ENCODE measurements at places on chromosomes 7 and 10. TPM values are rescaled to one million over a fixed set of nuclear protein-coding genes. Genes with fewer than 3 reads are reported as not detected.

Gene PON1
- not detected for total RNA-seq

DNA sequence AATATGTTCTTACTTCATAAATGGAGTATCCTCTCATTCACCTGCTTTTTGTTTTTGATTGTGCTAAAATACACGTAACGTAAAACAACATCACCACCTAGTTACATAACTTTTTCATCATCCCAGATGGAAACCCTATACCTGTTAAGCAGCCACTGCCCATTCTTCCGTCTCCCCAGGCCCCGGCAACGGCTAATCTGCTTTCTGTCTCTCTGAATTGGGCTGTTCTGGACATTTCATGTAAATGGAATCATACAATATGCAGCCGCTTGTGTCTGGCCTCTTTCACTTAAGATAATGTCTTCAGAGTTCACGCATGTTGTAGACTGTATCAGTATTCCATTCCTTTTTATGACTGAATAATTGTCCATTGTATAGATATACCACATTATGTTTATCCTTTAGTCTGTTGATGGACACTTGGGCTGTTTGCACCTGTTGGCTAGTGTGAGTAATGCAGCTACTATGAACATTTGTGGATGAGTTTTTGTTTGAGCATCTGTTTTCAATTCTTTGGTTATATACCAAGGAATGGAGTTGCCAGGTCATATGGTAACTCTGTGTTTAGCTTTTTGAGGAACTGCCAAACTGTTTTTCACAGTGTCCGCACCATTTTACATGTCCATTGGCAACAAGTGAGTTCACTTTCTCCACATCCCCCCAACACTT lies 14.1 kb upstream of the SUN1 start:
- no peak overlapping the region for H3K27ac ChIP-seq
- peak; percentile 63 for DNase-seq
- H3K36me3 ChIP-seq, result peaks cover 7% of the 10 kb centered on the region
- H3K27me3 ChIP-seq, result no peaks in the 10 kb centered on the region
- peak overlapping the region; percentile 100 for H3K4me3 ChIP-seq
- peaks cover 26% of the 10 kb centered on the region for H3K4me1 ChIP-seq

- no peaks in the 10 kb centered on the region for H3K27me3 ChIP-seq
- H3K4me1 ChIP-seq, result peaks cover 12% of the 10 kb centered on the region
- no peak for DNase-seq
- no peak overlapping the region for H3K27ac ChIP-seq
Measured at GRCh38 chr10:26759008-26759407, 61.5 kb downstream of the PDSS1 start.

GRCh38 chr10:29946953-29947700 lies 112.3 kb downstream of the JCAD start:
- H3K4me1 ChIP-seq, result peaks cover 37% of the 10 kb centered on the region
- H3K4me3 ChIP-seq, result no peak overlapping the region
- no peaks in the 10 kb centered on the region for H3K36me3 ChIP-seq
- peak overlapping the region; percentile 48 for H3K27ac ChIP-seq

- no peaks in the 10 kb centered on the region for H3K36me3 ChIP-seq
- no peak for DNase-seq
- H3K4me3 ChIP-seq, result no peak overlapping the region
- peaks cover 11% of the 10 kb centered on the region for H3K4me1 ChIP-seq
- no peaks in the 10 kb centered on the region for H3K27me3 ChIP-seq
- no peak overlapping the region for H3K27ac ChIP-seq
Measured at GRCh38 chr10:96505150-96506136, 8.3 kb downstream of the TLL2 start.

GRCh38 chr7:82528577-82529310 lies 85.2 kb upstream of the CACNA2D1 start:
- no peak overlapping the region for H3K27ac ChIP-seq
- H3K4me3 ChIP-seq, result no peak overlapping the region
- no peak for DNase-seq
- no peaks in the 10 kb centered on the region for H3K36me3 ChIP-seq
- H3K4me1 ChIP-seq, result no peaks in the 10 kb centered on the region

Gene TMEM213
- total RNA-seq, result not detected

- no peaks in the 10 kb centered on the region for H3K4me1 ChIP-seq
- no peaks in the 10 kb centered on the region for H3K27me3 ChIP-seq
- no peaks in the 10 kb centered on the region for H3K36me3 ChIP-seq
- no peak overlapping the region for H3K4me3 ChIP-seq
Measured at GRCh38 chr7:94962661-94963060, 55.3 kb downstream of the PPP1R9A start.

Gene HGF
- 0.15 TPM for total RNA-seq

GRCh38 chr10:97468162-97468561 lies 22.2 kb downstream of the ZDHHC16 start:
- peaks cover 11% of the 10 kb centered on the region for H3K4me1 ChIP-seq
- H3K36me3 ChIP-seq, result peaks cover 47% of the 10 kb centered on the region
- H3K27me3 ChIP-seq, result no peaks in the 10 kb centered on the region

GRCh38 chr10:68870545-68871104 lies 30.5 kb upstream of the DDX50 start:
- DNase-seq, result no peak
- no peak overlapping the region for H3K27ac ChIP-seq
- no peak overlapping the region for H3K4me3 ChIP-seq
- no peaks in the 10 kb centered on the region for H3K36me3 ChIP-seq
- peaks cover 15% of the 10 kb centered on the region for H3K4me1 ChIP-seq

DNA sequence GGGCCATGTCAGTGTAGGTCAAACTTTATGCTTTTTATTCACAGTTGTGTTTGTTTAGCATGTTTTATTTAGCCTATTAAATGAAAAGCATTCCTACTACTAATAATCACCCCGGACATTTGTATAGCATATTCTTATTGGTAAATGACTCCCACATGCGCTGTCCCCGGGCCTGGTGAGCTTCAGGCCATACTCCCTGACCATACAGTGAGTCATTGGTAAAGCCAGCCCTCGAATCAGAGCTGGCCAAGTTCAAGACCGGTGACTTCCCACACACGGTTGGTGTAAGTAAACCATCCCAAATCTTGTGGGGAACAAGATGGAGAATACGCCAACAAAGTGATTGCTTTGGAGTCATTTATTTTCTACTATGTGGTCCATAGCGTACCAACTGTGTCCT lies 238.7 kb upstream of the TCF7L2 start:
- H3K4me3 ChIP-seq, result no peak overlapping the region
- H3K27ac ChIP-seq, result peak overlapping the region; percentile 75
- no peaks in the 10 kb centered on the region for H3K36me3 ChIP-seq
- DNase-seq, result peak; percentile 88
- H3K4me1 ChIP-seq, result peaks cover 49% of the 10 kb centered on the region

Gene UPF2
- total RNA-seq, result 12.0 TPM

DNA sequence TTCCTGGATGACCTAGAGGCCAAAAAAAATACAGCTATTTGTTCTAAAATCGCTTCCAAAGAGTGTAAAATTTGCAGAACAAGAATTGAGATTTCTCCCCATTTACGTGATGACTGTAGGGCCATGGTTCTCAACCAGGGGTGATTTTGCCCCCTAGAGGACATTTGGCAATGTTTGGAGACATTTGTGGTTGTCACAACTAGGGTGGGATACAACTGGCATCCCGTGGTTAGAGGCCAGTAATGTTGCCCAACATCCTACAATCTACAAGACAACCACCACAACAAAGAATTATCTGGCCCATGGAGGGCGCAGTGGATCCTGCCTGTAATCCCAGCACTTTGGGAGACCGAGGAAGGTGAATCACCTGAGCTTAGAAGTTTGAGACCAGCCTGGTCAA lies 22.8 kb upstream of the MALSU1 start:
- no peaks in the 10 kb centered on the region for H3K27me3 ChIP-seq
- peak; percentile 23 for DNase-seq
- H3K4me1 ChIP-seq, result peaks cover 9% of the 10 kb centered on the region
- no peaks in the 10 kb centered on the region for H3K36me3 ChIP-seq
- no peak overlapping the region for H3K27ac ChIP-seq

- no peaks in the 10 kb centered on the region for H3K36me3 ChIP-seq
- no peaks in the 10 kb centered on the region for H3K4me1 ChIP-seq
- peak; percentile 78 for DNase-seq
- H3K27ac ChIP-seq, result no peak overlapping the region
Measured at GRCh38 chr7:148014541-148014940, 576.0 kb upstream of the C7orf33 start.

Gene FMC1
- total RNA-seq, result 12.2 TPM

DNA sequence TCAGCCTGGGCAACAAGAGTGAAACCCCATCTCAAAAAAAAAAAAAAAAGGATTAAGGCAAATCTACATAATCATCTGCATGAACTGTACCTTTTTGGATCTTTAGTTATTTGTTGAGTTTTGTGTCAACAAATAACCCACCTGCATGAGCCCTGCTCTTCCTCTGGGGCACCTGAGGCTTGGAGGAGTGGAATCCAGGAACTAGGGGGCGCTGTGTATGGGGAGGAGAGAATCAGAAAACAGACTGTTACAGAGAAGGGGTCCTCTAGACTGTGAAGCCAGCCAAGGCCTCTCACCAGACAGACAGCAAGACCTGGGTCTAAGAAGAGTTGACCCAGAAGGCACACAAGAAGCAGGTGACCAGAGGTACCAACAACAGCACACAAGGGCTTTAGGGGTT lies 682.8 kb upstream of the NRP1 start:
- no peaks in the 10 kb centered on the region for H3K27me3 ChIP-seq
- DNase-seq, result no peak
- H3K36me3 ChIP-seq, result no peaks in the 10 kb centered on the region
- H3K27ac ChIP-seq, result no peak overlapping the region
- peaks cover 4% of the 10 kb centered on the region for H3K4me1 ChIP-seq
- no peak overlapping the region for H3K4me3 ChIP-seq

DNA sequence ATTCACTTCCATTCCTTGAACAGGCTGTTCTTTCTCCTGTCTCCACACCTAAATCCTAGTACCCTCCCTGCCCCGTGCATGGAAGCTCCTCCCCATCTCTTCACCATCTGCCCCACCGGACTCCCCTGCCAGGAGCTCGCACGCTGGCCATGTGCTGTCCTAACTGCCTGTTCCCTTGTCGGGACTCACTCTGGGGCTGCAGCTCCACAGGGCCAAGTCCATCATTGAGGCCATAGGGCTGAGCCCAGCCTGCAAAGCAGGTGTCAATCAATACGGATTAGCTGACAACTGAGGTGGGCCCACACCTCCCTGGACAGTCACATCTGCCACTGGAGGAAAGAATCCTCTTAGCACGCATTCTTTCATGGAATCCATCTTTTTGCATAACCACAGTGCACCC lies 41.4 kb upstream of the DMBT1 start:
- no peaks in the 10 kb centered on the region for H3K4me1 ChIP-seq
- no peaks in the 10 kb centered on the region for H3K36me3 ChIP-seq
- no peak for DNase-seq
- H3K27me3 ChIP-seq, result no peaks in the 10 kb centered on the region
- no peak overlapping the region for H3K27ac ChIP-seq

DNA sequence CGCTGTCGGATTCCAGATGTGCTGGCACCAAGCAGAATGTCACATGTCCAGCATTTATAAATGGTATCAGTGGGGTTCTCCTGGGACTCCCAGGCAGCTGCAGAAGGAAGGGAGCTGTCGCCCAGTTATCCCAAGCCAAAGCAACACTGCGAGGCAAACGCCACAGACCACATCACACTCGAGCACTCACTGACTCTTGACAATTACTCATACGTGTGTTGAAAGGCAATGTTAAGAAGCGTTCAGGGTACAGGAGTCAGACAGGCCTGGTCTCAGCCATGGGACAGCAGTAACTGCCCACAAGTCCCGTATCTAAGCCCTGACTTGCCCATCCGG lies 113.4 kb downstream of the DIP2C start:
- H3K4me3 ChIP-seq, result no peak overlapping the region
- peaks cover 3% of the 10 kb centered on the region for H3K4me1 ChIP-seq
- no peak for DNase-seq
- no peaks in the 10 kb centered on the region for H3K36me3 ChIP-seq
- no peaks in the 10 kb centered on the region for H3K27me3 ChIP-seq
- no peak overlapping the region for H3K27ac ChIP-seq

Gene BMS1
- 36.6 TPM for total RNA-seq

GRCh38 chr7:30804078-30804661 lies 33.0 kb downstream of the MINDY4 start:
- no peaks in the 10 kb centered on the region for H3K27me3 ChIP-seq
- no peak overlapping the region for H3K27ac ChIP-seq
- peak; percentile 83 for DNase-seq
- H3K4me1 ChIP-seq, result peaks cover 38% of the 10 kb centered on the region

DNA sequence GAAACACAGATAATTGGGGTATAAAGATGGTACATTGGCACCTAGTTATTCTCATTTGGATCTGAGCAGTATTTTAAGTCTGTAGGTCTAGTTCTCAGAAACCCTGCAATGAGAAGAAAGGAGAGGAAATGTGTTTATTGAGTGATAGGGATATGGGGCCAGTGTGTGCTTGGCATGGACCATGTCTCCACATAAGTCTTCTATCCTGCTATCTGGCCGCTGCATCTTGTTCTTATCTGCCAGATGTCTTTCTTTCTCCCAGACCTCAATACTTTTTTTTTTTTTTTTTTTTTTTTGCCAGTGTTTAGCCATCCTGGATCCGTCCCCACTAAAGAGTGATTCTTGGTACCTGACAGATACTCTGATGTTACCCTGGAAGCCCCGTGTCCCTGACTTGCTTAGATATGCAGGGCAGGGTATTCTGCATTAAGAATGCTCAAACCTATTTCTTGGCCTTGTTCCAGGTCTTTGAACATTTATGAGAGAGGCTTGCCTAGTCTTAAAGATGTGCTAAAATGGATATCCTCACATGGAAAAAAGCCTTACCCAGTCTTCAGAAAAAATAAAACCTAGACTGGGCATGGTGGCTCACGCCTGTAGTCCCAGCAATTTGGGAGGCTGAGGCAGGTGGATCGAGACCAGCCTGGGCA lies 10.0 kb downstream of the MTURN start:
- no peak overlapping the region for H3K27ac ChIP-seq
- peaks cover 33% of the 10 kb centered on the region for H3K4me1 ChIP-seq
- no peaks in the 10 kb centered on the region for H3K36me3 ChIP-seq
- H3K4me3 ChIP-seq, result no peak overlapping the region
- no peak for DNase-seq
- H3K27me3 ChIP-seq, result no peaks in the 10 kb centered on the region

Gene ACBD5
- total RNA-seq, result 10.7 TPM

- peak within 1 kb of the TSS; percentile 66 for H3K27ac ChIP-seq
- H3K4me1 ChIP-seq, result peaks cover 26% of the 10 kb centered on the region
- no peaks in the 10 kb centered on the region for H3K27me3 ChIP-seq
- DNase-seq, result peak; percentile 96
Measured at GRCh38 chr7:44573464-44574286, at the start of gene DDX56. Gene DDX56, minus strand, starts transcription at chr7:44573908. Its CDS starts 13 bp downstream, at chr7:44573895.

- no peak overlapping the region for H3K4me3 ChIP-seq
- no peaks in the 10 kb centered on the region for H3K36me3 ChIP-seq
- H3K27ac ChIP-seq, result no peak overlapping the region
- peaks cover 100% of the 10 kb centered on the region for H3K27me3 ChIP-seq
- H3K4me1 ChIP-seq, result no peaks in the 10 kb centered on the region
- no peak for DNase-seq
Measured at GRCh38 chr7:155509359-155509724, 37.0 kb downstream of the CNPY1 start.

Gene EXOC6
- 5.7 TPM for total RNA-seq

- H3K27me3 ChIP-seq, result no peaks in the 10 kb centered on the region
- no peak overlapping the region for H3K4me3 ChIP-seq
- no peaks in the 10 kb centered on the region for H3K4me1 ChIP-seq
- DNase-seq, result no peak
- H3K36me3 ChIP-seq, result no peaks in the 10 kb centered on the region
- no peak overlapping the region for H3K27ac ChIP-seq
Measured at GRCh38 chr7:19988860-19989259, 215.4 kb upstream of the TMEM196 start.

Gene STK31
- total RNA-seq, result 1.6 TPM

GRCh38 chr10:33566001-33566400 lies 231.5 kb upstream of the NRP1 start:
- H3K27me3 ChIP-seq, result no peaks in the 10 kb centered on the region
- no peaks in the 10 kb centered on the region for H3K36me3 ChIP-seq
- no peak overlapping the region for H3K4me3 ChIP-seq
- no peak overlapping the region for H3K27ac ChIP-seq
- no peak for DNase-seq
